ENCODE measurements at places on chromosomes 16 and 17. TPM values are rescaled to one million over a fixed set of nuclear protein-coding genes. Genes with fewer than 3 reads are reported as not detected.

Gene SHBG
- total RNA-seq, result 0.25 TPM

Gene STH
- total RNA-seq, result not detected

Gene DOC2A
- total RNA-seq, result not detected

Gene CTRB2
- total RNA-seq, result not detected

Gene ARL5C
- 2.1 TPM for total RNA-seq

Gene ALDH3A1
- not detected for total RNA-seq

Gene MYH13
- not detected for total RNA-seq

Gene PIK3R6
- total RNA-seq, result 0.16 TPM

Gene EVPL
- total RNA-seq, result not detected

Gene KCNH4
- total RNA-seq, result not detected

Gene TP53TG3D
- not detected for total RNA-seq

Gene GJC1
- 21.1 TPM for total RNA-seq

Gene FOXN1
- total RNA-seq, result not detected

Gene WNK4
- 0.45 TPM for total RNA-seq

Gene PTX4
- total RNA-seq, result not detected

Gene AGRP
- not detected for total RNA-seq

Gene CLEC19A
- total RNA-seq, result not detected

Gene CCNF
- total RNA-seq, result 2.2 TPM

Gene JPH3
- not detected for total RNA-seq

Gene ECI1
- total RNA-seq, result 41.1 TPM

Gene ITGAD
- not detected for total RNA-seq

Gene EPX
- not detected for total RNA-seq

Gene CSH2
- total RNA-seq, result not detected

Gene ABCA6
- total RNA-seq, result 192 TPM

Gene PLA2G10
- not detected for total RNA-seq

Gene ALDH3A2
- 59.7 TPM for total RNA-seq

Gene IKZF3
- total RNA-seq, result not detected

Gene TBC1D3D
- not detected for total RNA-seq

Gene ATP6V0D1
- 47.8 TPM for total RNA-seq

Gene CIBAR2
- not detected for total RNA-seq

Gene WSCD1
- 0.18 TPM for total RNA-seq

Data from fibroblast of the aortic adventitia (primary cell).